ENCODE measurements at places on chromosomes 1 and 21.

GRCh38 chr21:35284199-35284598, 235.1 kb upstream of the RUNX1 start:
- no peak for DNase-seq

DNA sequence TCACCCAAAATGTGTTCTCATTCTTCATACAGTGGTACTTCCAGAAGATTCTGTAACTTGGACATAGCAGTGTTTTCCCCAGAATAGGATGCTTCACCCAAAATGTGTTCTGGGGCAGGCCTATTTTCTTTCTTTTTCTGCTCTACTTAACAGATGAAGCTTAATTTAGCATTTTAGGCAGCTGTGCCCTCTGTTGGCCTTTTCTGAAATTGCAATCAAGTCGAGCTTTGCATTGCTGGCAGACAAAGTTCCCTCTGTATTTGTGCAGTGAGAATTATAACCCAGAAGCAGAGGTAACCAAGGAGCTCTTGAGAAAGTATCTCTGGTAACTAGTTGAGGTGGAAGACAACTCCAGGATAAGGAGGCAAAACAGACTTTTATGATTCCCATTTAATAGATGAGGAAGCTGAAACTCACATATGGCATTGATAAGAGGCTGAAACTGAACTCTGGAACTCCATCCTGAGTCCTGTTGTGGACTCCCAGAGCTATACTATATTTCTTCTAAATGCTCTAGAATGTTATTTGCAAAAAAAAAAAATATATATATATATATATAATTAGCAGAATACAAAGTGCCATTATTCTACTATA, 50.3 kb upstream of the L1TD1 start:
- peak; percentile 50 for DNase-seq

- no peak for DNase-seq
These were observed 256.5 kb downstream of the FGGY start for GRCh38 chr1:59553371-59553770.

DNA sequence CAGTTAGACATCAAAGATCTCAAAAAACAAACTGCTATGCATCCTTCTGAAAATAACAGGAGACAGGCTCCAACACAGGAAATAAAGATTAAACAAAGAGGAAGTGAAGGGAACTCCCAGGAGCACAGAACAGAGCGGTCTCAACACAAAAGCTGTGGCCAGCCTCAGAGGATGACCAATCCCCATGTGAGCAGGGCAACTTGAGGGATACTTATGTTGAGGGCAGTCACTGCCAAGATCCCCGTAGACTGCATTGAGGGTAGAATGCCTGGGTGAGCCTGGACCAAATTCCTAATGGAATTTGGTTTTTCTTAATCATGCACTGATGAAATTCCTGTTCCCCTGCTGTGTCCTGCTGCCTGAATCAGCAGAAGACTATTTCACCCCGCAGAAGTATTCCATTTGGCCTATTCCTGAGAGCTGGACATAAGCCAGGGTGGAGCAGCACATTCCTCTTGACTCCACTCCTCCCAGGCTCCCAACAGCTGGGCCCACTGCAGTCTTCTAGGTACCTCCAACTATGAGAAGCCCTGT, 49.0 kb downstream of the JAK1 start:
- no peak for DNase-seq

- DNase-seq: no peak
These were observed 26.4 kb upstream of the EYA3 start for GRCh38 chr1:28114844-28115243.

- DNase-seq: no peak
These were observed 36.5 kb downstream of the PUM1 start for GRCh38 chr1:31029026-31029425.

- no peak for DNase-seq
These were observed 904 bp downstream of the GJB3 start for GRCh38 chr1:34781844-34782391.

DNA sequence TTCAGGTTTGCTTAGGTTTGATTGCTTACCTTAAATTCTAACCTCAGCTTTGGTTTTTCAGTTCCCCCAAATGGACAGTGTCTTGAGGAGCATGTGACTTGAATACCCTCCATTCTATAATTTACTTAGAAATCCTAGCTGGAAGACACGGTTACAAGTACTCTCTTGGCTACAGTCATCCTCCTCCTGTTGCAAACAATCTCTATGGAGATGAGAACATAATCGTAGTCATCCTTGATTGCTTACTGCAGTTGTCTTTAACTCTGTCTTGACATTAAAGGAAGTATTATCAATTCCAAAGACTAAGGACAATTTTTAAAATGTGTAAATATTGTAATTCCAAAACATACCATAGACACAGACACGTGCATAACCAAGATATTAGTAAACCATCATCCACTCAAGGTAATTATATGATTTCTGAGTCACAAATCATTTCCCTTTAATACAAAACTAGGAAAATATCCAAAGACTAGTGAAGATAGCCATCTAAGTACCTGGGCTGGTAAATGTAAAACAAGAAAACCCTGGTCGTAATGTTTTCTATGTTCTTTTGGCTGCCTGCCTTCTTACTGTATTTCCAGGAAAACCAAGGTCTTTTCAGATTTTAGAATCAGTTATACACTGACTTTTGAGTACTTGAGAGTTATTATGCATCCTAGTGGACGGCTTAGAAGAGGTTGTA, 149.9 kb downstream of the CHRM3 start:
- DNase-seq: no peak

DNA sequence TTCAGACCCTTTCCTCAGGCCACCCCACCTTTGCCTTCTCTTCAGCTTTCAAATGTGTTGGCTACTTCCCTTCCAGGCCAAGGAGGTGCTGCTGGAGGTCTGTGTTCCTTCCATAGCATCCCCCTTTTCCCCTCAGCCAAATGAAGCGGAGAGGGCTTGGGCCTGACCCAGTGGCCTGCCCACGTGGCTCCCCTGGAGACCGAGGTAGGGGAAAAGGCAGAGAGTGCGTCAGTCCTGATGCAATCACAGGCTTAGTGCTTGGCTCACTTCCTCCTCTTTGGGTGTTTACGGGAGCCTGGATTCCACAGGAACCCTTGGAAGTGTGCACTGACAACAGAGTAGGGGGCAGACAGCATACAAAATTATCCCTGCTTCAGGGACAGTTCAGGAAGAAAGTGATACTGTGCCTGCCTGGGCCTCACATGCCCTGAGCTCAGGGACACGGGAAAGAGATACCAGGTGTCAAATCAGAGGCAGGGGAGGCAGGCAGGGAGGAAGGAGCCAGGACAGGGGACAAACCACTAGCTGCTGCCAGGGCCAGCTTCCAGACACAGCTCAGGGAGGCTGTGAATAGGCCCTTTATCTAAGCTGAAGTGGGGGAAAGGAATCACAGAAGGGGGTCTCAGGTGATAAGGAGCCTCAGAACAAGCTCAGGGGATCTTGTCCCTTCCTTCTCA, 16.6 kb upstream of the PTP4A2 start:
- no peak for DNase-seq

DNA sequence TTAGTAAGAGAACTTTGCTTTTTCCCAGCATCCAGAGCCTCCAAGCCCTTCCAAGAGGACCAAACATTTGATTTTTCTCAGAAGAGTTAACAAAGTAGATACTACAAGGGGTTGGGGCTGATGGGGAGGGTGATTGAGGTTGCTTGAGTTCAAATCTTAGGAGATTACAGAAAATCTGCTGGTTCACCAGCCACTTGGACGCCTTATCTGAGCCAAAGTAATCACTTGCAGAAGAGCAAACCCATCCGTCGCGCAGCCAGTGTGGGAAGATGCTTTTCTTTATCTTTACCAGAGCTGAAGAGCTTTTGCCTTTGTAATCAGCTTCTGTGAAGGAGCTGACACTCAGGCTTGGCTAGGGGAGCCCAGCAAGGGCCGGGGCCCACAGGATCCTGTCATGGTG, 91.9 kb upstream of the CTTNBP2NL start:
- DNase-seq: no peak

DNA sequence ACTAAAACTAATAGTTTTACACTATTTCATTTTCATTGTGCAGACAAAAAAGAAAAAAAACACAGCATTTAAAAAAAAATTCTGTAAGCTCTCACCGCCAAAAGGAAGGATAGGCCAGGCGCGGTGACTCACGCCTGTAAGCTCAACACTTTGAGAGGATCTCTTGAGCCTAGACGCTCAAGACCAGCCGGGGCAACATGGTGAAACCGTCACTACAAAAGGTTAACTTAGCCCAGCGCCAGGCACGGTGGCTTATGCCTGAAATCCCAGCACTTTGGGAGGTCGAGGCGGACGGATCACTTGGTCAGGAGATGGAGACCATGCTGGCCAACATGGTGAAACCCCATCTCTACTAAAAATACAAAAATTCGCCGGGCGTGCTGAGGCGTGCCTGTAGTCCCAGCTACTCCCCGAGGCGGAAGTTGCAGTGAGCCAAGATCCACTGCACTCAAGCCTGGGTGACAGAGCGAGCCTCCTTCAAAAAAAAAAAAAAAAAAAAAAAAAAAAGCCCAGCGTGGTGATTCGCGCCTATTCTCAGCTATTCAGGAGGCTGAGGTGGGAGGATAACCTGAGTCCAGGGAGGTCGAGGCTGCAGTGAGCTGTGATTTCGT, 14.3 kb upstream of the SPEN start:
- DNase-seq: no peak

GRCh38 chr1:177650947-177651346, 318.9 kb downstream of the SEC16B start:
- no peak for DNase-seq

DNA sequence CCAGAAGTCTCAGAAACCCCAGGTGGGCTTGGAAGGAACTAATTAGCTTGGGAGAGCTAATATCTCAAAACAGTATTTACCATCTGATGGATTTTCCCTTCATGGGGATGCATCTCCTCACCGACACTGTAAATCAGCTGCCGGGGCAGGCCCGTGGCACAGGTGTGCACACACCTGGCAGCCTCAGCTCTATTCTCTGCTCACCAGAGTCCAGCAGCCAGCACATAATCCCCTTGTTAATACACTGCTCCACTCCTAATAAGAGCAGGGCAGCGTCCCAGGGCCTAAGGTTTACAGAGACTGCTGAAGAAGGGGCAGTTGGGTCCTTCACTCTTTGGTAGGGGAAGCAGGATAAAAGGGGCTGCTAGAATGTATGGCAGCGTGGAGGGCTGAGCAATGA, 200.0 kb downstream of the TOMM20 start:
- no peak for DNase-seq

DNA sequence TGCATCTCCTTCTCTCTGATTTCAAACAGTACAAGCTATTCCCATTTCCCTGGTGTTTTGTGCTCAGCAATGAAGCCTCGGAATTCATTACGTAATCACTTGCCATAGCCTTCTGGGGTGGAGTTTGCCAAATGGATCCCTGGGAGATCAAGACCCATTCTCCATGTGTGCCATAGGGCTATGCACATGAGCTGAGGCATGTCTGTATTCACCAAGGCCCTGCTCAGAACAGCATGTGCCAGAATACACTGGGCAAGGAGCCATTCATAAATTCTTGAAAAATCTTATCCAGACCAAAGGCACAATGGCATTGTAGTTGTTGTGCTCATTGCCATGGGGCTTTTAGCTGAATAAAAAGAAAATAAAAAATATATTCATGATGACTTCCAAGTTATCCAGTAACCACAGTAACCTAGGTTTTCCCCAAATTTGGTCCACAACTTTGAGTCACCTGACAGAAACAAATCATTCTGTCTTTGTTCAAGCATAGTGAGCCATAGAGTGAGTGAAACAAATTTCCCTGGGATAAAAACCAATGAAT, 53.0 kb downstream of the CRB1 start:
- DNase-seq: no peak

GRCh38 chr21:42681296-42682206, 28.1 kb downstream of the PDE9A start:
- DNase-seq: no peak

DNA sequence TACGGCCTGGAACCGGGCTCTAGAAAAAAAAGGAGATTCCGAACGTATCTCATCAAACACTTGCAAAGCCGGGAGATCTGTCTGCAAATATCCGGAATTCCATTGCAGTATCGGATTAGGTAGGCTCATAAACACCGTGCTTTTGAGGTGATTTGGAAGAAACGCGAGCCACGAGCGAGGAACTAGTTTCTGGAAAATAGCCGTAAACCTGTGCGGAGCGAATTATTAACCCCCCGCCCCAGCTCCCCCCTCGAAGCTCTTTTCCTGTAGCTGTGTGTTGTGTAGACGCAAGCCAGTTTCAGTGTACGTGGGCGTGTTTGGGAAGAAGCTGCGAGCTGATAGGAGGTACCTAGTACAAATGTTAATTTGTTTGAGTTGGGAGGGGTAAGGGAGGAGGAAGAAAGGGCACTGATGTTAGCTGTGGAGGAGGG, 1.1 kb downstream of the RALGPS2 start:
- DNase-seq: peak; percentile 60

- DNase-seq: no peak
These were observed 68.0 kb upstream of the ACOT11 start for GRCh38 chr1:54479841-54480524.

- DNase-seq: no peak
These were observed 9.5 kb downstream of the ATP6V1G3 start for GRCh38 chr1:198530953-198531352.

GRCh38 chr1:212186427-212187207, 98.6 kb upstream of the PPP2R5A start:
- DNase-seq: no peak

Data from nephron progenitor cell (in vitro differentiated cells).